NCI-H226 (cell line): ENCODE measurements at places on chromosomes 2 and 18.

DNA sequence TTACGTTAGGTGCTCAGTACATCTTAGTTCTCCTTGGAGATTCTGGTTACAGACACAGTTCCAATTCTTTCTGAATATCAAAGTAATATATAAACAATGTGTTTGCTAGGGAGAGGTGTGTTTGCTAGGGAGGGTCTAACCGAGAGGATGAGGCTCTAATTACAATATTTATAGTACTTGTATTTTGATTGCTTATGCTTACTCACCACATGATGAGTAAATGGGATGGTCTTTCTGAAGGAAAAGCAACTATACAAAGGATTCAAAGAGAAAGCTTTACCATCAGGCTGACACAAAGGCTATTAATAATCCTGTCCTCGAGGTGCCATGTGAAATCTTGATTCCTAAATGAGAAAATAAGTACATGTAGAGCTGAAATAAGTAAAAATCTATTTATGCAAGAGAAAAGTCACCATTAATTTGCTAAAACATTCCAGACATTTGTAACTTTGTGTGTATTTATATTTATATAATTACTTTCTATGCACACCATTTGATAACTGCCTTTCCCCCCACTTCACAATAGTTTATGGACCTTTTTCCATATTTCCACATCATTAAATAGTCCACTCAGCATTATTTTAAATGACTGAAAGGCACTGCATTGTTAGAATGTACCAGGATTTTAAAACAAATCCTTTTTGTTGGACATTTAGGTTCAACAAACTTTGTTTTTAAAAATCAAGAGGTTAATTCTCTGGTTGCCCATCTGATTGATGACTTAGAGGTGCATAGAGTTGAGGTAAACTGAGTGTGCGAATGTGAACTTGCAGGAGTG lies 94.5 kb upstream of the FN1 start:
- no peak for DNase-seq

- DNase-seq, result no peak
These were observed 57.9 kb upstream of the CD226 start for GRCh38 chr18:70005580-70005979.

DNA sequence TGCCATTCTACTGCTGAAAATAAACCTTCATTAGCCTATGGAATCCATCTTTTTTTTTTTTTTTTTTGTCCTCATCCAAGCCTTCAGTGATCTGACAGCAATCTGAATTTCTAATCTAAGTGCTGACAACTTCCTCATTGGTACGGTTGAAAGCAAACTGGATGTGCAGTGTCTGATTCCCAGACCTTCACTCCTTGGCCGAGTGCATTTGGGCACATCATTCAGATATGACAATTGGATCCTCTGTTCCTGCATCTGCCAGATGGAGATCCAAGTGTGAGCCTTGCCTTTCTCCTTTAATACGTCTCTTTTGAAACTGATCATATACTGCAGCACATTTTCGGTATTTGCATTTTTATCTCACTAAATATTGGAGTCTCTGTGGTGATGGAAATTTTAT lies 713.1 kb downstream of the DCDC2C start:
- no peak for DNase-seq

DNA sequence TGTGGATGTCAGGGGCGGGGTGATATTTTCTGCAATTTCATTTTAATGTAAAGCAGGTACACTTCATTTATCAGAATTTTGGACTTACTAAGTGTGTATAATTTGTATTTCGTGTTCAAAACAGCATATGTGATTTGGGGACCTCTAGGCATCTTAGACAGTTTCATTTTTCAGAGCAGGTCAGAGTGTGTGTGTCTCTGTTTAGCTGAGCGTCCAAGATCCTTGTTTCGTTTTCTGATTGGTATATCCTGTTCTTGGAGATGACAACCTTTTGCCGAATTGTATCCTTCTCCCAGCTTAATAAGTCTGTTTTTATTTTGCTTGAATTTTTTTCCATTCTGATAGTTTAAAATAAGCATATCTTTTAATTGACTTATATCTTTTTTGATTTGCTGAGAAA lies 128.3 kb downstream of the KCNJ3 start:
- no peak for DNase-seq

DNA sequence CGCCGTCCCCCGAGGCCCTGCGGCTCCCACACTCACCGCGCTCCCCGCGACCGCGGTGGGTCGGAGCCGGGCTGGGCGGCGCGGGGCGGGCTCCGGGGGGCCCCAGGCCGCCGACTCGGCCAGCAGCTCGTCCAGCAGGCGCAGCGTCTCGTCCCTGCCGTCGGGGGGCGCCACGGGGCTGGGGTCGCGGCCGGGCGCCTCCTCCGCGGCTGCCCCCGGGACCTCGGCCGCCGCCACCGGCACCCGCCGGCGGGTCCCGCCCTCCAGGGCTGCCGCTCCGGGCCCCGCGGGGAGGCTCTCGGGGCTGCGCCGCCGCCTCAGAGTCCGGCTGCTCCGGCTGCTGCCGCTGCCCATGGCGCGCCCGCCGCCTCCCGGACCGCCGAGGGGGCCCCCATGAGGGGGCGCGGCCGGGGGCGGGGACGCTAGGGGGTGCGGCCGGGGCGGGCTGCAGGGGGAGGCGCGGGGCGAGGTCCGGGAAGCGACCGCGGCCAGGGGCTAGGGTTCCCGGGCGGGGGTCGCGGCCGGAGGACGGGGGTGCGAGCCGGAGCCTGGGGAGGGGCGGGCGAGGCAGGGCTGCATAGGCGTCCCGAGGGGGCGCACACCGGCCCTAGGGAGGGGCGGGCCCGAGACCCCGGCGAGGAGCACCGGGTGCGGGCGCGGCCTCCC lies at the start of gene CYS1:
Gene CYS1, minus strand, starts transcription at position 542 of the 666 bp plus-strand sequence. Its CDS starts 188 bp downstream, at position 354.
- no peak for DNase-seq

- DNase-seq, result no peak
These were observed 59.3 kb downstream of the AQP4 start for GRCh38 chr18:26806224-26806623.

DNA sequence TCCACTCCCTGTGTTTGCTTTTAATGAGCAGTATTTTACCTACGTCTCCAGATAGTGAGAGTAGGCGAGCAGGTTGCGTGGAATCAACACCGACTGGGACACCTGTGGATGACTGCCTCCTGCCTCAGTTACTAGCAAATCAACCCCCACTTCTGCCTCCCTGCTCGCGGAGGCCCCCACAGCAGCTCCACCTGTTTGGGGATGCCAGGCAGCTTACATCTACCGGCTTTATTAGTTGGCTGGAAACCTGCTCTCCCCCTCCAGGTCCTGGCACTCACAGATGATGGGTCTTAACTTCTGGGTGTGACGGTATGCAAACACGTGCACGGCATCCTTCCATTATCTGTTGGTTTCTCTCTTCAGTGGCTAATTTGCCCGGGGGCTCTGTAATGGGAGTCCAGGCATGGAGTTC lies 164.4 kb upstream of the SESTD1 start:
- DNase-seq, result no peak

DNA sequence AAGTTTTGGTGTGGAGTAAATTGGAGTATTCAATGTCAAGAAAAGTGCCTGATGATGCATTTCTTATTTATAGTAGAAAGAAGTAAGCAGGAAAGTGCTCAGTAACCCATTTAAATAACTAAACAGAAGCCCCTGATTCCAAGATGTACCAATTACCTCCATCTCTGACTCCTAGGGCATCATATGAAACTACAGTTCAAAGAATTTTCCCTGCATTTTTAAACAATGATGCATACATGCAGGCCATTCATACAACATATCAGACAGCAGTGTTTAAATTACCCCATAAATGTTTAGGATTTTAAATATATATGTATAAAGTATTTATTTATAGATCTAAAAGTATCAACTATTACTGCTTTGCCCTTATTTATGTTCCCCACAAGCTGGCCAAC lies 36.2 kb downstream of the FTCDNL1 start:
- DNase-seq, result no peak

DNA sequence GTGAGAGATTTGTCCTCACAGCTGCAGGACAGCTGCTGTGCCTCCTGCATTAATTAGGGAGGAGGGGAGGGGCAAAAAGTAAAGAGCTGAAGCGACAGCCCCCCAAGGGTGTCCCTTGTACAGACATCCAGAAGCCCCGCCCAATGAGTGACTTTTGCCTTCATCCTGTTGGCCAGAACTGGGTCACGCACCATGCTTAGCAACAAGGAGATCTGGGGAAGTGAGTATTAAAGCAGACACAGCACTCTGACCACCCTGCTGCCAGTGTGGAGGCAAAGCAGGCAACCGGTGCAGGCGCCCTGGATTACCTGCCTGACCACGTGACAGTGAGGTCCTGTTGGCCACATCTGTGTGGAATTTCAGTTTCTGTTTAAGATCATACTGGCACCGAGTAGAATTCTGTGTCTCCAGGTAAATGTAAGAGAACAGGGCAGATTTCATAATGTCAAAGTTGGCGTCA lies 21.5 kb upstream of the BIN1 start:
- no peak for DNase-seq

DNA sequence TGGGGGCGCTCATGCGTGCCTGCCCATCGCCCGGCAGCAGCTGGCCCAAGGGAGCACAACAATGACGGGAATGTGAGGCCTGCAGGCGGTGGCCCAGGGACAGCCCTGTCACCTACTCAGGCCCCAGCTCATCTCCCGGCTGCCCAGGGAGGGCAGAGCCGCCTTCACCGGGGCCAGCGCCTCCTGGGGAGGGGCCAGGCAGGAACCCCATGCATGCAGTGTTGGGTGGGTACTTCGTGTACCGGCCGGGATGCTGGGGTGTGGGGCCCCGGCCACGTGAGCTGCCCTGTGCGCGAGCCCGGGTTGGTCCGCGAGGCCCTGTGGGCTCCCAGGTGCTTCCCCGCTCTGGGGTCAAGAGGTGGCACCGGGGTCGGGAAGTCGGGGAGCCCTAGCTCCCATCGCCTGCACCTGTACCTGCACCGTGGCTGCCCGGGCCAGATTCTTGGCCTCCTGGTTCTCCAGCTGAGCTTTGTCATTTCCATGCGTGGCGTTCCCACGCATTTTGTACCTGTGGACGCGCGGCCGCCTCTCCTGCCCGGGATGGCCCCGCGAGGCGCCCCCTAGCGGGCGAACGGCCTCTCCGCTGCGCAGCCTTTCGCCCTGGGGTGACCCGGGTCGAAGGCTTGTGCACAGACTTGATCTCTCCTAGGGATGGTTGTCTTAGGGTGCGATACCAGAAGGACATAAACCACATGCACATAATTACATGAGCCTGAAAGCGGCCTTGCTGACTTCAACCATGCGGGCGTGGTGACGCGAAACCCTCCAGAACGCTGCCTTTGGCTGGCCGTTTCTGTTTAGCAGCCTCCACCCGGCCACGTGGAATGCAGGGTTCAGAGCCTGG lies 950 bp downstream of the KLHL30 start:
- DNase-seq, result no peak

GRCh38 chr2:57146951-57147350 lies 899.7 kb upstream of the VRK2 start:
- DNase-seq, result peak; percentile 12

GRCh38 chr2:227477291-227477690 lies 5.3 kb downstream of the AGFG1 start:
- DNase-seq, result no peak

DNA sequence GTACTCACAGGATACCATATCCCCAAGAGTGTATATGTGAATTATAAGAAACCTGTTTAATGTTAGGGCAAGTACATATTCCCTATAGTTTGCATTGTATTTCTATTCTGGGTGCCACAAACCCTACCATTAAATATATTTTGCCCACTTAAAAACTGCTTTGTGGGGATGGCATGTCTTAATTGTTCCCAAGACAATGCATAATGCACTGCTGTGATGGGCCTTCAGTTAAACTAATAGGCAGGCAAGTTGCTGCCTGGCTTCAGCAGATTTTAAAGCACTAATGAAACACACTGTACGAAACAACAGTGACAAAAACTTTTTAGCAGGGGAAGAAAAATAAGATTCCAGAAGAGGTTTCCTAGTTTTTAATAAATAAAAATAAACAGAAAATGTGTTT lies 104.8 kb upstream of the VRK2 start:
- DNase-seq, result no peak

DNA sequence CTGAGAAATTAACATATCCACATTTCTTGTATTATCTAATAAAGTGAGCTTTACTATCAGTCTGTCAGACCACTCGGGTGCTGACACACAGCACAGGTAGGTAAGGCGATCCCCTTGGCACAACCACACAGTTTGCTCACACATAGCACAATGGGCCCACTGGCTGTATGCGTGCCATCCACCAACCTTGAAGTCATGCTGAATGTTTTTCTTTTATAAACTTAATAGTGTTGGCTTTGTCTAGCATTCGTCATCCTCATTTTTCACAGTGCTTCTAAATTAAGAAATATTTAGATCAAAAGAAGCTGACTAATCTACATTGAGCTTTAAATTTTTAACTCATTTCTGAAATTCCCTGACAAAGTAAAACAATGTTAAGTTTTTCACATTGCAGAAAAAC lies 50.0 kb upstream of the PAPOLG start:
- DNase-seq, result no peak

- no peak for DNase-seq
These were observed 52.1 kb downstream of the AOX1 start for GRCh38 chr2:200637901-200638300.

GRCh38 chr2:45207101-45207500 lies 197.8 kb upstream of the SIX2 start:
- no peak for DNase-seq

DNA sequence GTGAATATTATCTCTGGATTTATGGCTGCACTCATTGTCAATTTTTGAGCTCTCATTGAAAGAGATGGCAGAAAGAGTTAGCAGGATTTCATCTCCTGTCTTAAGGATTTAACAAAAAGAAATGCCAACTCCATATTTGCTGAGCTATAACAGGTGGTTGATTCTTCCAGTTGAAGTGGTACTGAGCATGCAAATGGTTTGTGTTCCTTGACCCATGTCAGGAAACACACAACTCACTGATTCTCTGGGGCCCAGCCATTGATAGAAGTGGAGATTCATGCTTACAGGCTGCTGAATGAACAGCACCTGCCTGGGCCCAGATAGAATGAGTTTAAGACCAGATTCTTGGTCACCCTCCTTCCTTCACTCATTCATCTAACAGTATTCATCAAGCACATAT lies 128.8 kb downstream of the CERS6 start:
- DNase-seq, result no peak

- no peak for DNase-seq
These were observed 1.0 kb upstream of the KYNU start for GRCh38 chr2:142876423-142876822.

GRCh38 chr2:102367331-102367971 lies 11.9 kb downstream of the IL18R1 start:
- DNase-seq, result no peak
